CD4-positive, alpha-beta T cell (primary cell): ENCODE measurements at places on chromosomes 7 and 10.

DNA sequence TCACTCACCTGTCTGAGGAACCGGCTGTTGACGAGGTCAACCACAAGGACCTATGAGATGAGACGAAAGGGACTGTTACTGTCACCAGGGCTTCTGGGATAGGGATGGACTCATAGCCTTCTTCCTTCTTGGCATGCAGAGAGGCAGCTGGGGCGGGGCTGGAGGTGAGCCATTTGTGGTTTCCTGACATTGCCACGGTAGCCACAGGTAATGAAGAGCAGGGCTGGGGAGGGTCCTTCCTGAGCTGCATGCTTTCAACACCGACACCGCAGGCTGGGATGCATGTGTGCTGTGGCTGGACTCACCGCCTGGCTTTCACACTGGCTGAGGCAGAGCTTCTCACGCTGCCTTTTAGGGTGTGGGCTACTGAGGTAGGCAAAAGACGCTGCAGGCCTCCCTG is 46.4 kb upstream of the MKRN1 start:
- DNase-seq = no peak

DNA sequence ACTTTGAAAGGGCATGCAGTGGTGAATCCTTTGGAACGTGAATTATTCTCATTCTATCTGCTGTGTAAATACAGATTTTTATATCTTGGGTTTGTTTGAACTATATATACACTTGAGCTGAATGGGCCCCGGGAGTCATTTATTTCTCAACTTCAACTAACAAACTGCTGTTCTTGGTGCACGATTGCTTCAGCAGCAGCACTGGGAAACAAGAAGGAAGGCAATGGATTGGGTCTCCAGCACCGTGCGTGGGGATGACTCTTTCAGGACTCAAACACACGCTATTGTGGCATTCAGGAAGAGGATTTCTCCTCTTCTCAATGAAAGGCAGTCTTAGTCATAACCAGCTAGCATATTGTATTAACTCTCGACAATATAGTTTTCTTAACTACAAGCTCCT is 226.0 kb upstream of the NFE2L3 start:
- DNase-seq = no peak

GRCh38 chr7:3370068-3370830 is 69.2 kb downstream of the SDK1 start:
- no peak for DNase-seq

DNA sequence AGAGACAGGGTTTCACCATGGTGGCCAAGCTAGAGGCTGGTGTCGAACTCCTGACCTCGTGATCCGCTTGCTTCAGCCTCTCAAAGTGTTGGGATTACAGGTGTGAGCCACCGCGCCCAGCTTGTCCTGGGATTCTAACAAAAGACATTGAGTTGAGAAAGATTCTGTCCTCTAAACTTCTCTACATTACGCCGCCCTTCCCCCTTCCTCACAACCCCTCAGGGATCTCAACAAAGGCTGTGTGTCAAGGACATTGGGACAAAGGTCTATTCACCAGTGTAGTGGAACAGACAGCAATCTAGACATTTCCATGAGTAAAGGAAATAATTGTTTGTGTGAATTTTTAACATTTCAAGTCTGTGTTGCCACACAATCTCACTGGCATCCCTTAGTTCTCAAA is 68.8 kb upstream of the KIF5B start:
- no peak for DNase-seq

GRCh38 chr7:66257481-66257880 is 52.3 kb downstream of the TPST1 start:
- DNase-seq = no peak

DNA sequence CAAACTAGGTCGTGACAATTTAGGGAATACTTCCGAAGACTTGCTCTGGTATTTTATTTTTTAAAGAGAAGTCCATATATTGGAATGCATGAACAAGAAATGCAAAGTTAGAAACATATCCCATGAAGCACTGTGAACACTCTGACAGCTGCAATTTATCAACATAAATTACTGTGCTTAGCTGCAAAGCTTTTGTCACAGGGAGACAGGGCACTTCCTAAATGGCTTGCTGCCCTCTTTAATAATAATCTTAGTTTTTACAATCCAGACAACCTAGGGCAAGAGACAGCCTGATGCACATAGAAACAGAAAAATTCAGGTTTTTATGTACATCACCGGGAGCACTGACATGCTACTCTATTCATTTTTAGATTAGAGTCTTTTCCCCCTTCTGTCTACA is 78.3 kb upstream of the NOBOX start:
- DNase-seq = no peak

GRCh38 chr10:113126229-113127201 is 176.5 kb downstream of the TCF7L2 start:
- DNase-seq = peak; percentile 7

GRCh38 chr10:35913628-35914027 is 271.5 kb upstream of the FZD8 start:
- DNase-seq = no peak

DNA sequence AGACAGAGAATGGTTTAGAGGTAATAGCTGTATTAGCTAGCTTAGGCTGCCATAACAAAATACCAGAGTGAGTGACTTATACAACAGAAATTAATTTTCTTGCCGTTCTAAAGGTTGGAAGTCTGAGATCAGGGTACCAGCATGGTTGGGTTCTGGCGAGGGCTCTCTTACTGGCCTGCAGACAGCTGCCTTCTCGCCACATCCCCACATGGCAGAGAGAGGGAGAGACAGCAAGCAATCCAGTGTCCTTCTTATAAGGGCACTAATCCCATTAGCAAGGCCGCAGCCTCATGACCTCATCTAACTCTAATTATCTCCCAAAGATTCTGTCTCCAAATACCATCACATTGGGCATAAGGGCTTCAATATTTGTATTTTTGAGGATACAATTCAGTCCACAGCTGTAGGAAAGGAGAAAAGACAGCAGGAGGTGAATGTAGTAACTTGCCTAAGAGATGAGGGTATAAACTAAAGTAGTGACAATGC is 3.6 kb upstream of the STAM start:
- DNase-seq = no peak

GRCh38 chr10:35089611-35090161 is 455 bp downstream of the CUL2 start:
- DNase-seq = peak; percentile 4

- no peak for DNase-seq
Observed at GRCh38 chr7:129781928-129782817, 170.6 kb downstream of the UBE2H start.

- no peak for DNase-seq
Observed at GRCh38 chr10:71605263-71605962, 114.2 kb downstream of the C10orf105 start.

- no peak for DNase-seq
Observed at GRCh38 chr10:60197206-60197605, 192.5 kb downstream of the ANK3 start.

DNA sequence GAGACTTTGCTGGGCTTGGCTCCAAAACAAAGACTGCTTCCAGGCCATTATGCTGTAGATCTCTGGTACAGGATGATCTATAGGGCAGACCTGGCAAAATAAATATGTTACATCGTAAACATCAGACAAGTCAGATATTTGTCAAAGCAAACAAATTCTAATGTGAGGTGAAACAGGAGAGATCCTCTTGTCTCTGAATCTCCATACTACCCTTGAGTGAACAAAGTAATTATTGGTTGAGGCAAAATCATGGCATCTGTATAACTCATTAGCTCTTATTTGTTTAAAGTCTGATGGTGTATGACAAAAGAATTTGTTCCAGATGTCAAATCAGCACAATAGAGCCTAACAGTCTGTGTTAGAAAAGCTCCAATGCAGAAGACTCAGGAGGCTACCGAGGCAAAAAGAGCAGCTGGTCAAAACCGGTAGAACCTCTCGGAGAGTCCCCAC is 1291.5 kb downstream of the TYW1 start:
- DNase-seq = no peak

GRCh38 chr10:130466271-130466997 is 330.2 kb downstream of the GLRX3 start:
- no peak for DNase-seq

DNA sequence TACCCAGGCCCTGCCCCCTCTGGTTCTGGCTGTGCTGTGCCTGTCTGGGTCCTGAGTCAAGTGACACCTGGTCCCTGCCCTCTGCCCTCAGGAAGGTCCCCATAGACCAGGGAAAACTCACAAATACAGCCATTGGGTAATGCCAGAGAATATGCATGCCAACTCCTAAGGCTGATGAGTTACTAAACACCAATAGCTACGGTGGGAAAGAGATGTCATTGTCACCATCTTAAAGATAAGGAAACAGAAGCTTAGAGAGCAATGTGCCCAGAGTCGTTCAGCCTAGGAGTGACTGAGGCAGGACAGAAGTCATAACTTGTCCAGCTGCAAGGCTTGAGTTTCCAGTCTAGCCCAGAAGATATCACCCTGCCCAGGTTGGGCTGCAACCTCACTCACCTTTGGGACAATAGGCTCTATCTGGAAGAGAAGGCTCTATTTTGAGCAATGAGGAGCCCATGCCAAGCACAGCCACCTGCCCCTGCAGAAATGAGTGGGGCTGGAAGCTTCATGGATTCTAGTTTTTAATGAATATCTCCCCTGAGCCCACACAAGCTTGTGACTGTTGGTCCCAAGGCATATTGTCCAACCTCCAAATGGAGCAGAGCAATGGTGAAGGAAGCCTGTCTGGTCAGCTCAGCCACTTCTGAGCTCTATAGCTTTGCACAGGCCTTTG is 42.6 kb downstream of the ZNF273 start:
- DNase-seq = no peak

DNA sequence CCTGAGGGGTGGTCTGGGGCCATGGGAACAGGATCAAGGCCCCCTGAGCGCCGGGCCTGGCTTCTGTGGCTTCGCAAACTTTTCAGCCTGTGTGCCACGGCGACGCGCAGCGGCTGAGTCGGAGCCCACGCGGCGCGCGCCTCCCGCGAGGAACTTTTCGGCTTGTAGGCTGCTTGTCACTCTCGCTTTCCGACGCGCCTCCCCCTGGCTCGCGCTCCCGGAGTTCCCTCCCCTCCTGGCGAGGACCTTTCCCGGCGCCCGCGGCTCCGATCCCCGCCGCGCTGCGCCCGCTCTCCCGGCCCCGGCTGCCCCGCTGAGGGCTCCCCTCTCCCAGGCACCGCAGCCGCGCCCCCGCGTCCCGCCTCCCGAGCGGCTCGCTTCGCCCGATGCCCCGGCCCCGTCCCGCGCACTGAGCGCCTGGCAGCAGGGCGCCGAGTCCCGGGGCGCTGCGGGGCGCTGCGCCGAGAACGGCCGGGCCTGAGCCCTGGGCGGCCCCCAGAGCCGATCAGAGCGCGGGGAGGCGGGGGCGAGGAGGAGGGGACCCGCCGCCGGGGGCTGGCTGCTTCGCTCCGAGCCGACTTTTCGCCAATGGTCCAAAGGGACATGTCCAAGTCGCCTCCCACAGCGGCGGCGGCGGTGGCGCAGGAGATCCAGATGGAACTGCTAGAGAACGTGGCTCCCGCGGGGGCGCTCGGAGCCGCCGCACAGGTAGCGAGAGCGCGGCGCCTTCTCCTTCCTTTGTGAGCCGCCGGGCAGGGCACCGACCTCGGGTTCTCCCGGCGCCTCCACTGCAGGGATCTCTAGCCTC is at the start of gene CACNB2:
TSS of gene CACNB2 (plus strand) at position 276 of the 808 bp plus-strand sequence.
- no peak for DNase-seq

GRCh38 chr7:55983537-55983936 is 19.2 kb downstream of the NIPSNAP2 start:
- DNase-seq = no peak

DNA sequence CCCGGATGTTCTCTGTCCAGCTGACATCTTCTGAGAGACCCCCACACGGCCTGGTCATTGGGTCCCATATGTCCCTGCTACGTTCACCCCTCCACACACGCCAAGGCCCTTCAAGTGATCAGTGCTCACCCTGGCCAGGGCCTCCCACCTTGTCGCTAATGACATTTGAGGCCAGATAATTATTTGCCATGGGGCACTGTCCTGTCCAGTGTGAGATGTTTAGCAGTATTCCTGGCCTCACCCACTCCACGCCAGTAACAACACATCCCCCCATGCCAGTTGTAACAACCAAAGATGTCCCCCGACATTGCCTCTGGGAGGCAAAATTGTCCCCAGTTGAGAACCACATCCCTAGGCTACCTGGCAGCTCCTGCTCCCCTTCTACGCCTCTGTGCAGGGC is 49.9 kb upstream of the NANOS1 start:
- no peak for DNase-seq

- DNase-seq = no peak
Observed at GRCh38 chr10:53491774-53492173, 719.2 kb upstream of the MBL2 start.

GRCh38 chr10:69665474-69666320 is 35.6 kb downstream of the FAM241B start:
- no peak for DNase-seq

DNA sequence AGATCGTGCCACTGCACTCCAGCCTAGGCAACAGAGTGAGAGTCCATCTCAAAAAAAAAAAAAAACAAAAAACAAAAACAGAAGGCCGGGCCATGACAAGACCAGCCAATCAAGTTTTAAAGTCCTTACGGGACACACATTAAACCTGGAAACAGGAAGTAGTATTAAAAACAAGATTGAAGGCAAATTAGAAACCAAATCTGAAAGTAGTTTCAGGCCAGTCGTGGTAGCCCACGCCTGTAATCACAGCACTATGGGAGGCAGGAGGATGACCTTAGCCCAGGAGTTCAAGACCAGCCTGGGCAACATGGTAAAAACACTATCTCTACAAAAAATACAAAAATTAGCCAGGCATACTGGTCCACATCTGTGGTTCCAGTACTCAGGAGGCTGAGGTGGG is 18.1 kb downstream of the PSAP start:
- no peak for DNase-seq

DNA sequence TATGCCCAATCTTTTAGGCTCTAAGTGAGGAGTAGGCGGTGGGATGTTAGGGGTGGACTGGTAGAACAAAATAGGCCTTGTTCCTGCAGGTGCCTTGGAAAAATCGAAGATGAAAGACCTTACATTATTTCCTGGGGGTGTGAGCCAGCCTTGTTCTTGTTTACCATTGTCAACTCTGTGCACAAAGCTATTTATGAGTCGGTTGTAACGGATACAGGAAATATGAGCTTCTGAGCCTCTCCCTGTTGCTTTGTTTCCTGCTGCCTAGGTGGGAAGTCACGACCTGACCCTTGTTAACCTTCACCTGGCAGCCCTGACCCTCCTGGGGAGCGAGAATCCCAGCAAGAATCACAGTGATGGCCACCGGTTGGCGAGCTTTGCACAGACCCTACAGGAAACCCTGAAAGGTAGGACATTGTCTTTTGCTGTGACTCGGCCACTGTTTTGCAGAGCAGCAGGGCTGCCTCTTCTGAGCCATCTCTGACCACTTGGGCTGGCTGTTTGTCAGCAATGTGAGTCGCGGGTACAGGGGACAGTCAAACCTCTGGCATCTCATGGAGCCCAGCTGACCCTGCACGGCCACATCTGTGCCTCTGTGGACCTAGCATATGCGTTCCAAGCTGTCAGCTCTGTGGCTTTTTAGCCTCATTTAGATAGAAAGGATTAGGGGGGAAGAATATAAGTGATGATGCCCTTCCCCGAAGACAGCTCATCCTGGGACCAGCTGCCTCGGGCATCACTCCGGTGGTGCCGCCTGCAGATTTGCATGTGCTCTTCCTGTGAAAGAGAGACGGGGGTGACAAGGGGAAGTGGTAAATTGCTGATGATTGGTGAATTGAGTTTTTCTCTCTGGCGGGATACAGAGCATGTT is 102.1 kb upstream of the ANLN start:
- peak; percentile 35 for DNase-seq

GRCh38 chr7:101216860-101217387 is 457 bp downstream of the PLOD3 start:
- DNase-seq = no peak
